SHP77 treated with DMSO at 0.1 percent for 48 hours (cell line): ENCODE measurements at places on chromosomes 1 and 21.

- no peak for DNase-seq
These were observed 74.3 kb downstream of the DDR2 start for GRCh38 chr1:162706606-162707005.

GRCh38 chr1:183279835-183280234 lies 93.8 kb downstream of the LAMC2 start:
- no peak for DNase-seq

- DNase-seq, result no peak
These were observed 205.3 kb downstream of the PBX1 start for GRCh38 chr1:164764333-164764732.

DNA sequence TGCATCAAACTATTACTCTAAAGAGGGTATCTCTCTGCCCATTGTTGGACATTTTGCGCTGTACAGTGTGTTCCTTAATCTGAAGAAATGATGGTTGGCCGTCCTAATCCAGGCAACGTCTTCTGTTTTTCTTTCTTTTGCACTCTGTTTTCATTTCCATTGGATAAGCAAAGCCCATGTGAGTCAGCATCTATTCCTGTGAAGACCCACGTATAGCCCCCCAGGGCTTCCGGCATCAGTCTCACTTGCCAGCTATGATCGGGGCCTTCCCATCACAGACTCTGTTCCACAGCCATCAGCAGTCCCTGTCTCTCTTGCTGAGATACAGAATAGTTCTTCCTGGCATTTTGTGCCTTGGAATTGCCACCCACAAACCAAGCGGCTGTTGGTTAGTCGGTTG lies 29.2 kb upstream of the BRDT start:
- no peak for DNase-seq

GRCh38 chr1:101293461-101294051 lies 56.7 kb downstream of the S1PR1 start:
- no peak for DNase-seq

- no peak for DNase-seq
These were observed 4.7 kb upstream of the CD160 start for GRCh38 chr1:145714524-145715111.

DNA sequence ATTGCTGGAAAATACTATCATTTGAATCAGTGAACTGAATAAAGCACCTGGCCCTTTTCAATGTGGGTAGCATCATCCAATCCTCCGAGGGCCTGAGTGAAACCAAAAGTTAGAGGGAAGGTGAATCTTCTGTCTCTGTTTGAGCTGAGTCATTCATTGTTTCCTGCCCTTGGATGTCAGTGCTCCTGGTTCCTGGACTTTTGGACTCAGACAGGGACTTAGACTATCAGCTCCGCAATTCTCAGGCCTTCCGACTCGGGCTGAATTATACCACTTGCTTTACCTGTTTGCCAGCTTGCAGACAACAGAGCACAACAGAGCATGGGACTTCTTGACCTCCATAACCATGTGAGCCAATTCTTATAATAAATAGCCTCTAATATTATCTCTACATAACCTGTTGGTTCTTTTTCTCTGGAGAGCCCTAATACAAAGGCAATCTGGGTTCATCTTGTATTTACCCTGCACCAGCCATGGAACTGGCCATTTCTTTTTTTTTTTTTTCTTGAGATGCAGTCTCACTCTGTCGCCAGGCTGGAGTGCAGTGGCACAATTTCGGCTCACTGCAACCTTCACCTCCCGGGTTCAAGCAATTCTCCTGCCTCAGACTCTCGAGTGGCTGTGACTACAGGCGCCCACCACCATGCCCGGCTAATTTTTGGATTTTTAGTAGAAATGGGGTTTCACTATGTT lies 19.2 kb upstream of the VASH2 start:
- no peak for DNase-seq

GRCh38 chr21:45318556-45319404 lies 31.1 kb upstream of the POFUT2 start:
- DNase-seq, result no peak

- DNase-seq, result no peak
These were observed 17.8 kb downstream of the OR2B11 start for GRCh38 chr1:247440001-247440620.

- no peak for DNase-seq
These were observed 7.7 kb upstream of the MFSD2A start for GRCh38 chr1:39947260-39947659.

DNA sequence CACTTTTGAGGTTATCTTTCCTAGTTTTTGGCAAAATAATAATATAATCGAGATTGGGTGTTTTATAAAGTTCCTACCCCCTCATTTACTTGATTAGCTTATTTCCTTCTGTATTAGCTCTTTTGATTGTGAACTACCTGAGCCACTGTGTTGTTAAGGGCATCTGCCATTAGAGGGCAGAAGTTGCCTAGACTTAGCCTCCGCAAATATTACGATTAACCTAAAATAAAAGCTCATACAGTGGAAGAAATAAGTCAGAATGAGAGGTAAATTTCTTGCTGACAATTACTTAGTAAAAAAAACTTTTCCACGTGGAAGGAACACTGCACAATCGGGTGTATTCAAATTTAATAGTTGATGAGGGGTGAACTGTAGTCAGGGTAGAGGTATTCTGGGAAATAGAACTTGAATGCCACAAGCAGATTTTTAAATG lies 2.3 kb downstream of the H3-3A start:
- DNase-seq, result peak; percentile 22

- DNase-seq, result no peak
These were observed 7.1 kb upstream of the MTF1 start for GRCh38 chr1:37866491-37866890.

- no peak for DNase-seq
These were observed 27.5 kb downstream of the LRRC71 start for GRCh38 chr1:156947818-156948525.

GRCh38 chr1:119549719-119550132 lies 42.7 kb downstream of the HSD3B1 start:
- DNase-seq, result peak; percentile 51

GRCh38 chr1:27816921-27817630 lies 13.5 kb upstream of the PPP1R8 start:
- no peak for DNase-seq

GRCh38 chr1:206748348-206749030 lies 22.1 kb upstream of the IL19 start:
- no peak for DNase-seq

- DNase-seq, result no peak
These were observed 244.8 kb upstream of the RGS18 start for GRCh38 chr1:191913260-191913977.

GRCh38 chr1:41806472-41807155 lies 112.1 kb downstream of the HIVEP3 start:
- DNase-seq, result no peak

GRCh38 chr1:203127666-203128430 lies at the start of gene ADORA1:
TSS of gene ADORA1 (plus strand) at chr1:203127726. CDS start at chr1:203128842, 1,116 bp downstream.
- no peak for DNase-seq

- DNase-seq, result no peak
These were observed 20.4 kb upstream of the RGS16 start for GRCh38 chr1:182624577-182624976.

GRCh38 chr1:92443893-92444292 lies 42.8 kb downstream of the GFI1 start:
- DNase-seq, result no peak

DNA sequence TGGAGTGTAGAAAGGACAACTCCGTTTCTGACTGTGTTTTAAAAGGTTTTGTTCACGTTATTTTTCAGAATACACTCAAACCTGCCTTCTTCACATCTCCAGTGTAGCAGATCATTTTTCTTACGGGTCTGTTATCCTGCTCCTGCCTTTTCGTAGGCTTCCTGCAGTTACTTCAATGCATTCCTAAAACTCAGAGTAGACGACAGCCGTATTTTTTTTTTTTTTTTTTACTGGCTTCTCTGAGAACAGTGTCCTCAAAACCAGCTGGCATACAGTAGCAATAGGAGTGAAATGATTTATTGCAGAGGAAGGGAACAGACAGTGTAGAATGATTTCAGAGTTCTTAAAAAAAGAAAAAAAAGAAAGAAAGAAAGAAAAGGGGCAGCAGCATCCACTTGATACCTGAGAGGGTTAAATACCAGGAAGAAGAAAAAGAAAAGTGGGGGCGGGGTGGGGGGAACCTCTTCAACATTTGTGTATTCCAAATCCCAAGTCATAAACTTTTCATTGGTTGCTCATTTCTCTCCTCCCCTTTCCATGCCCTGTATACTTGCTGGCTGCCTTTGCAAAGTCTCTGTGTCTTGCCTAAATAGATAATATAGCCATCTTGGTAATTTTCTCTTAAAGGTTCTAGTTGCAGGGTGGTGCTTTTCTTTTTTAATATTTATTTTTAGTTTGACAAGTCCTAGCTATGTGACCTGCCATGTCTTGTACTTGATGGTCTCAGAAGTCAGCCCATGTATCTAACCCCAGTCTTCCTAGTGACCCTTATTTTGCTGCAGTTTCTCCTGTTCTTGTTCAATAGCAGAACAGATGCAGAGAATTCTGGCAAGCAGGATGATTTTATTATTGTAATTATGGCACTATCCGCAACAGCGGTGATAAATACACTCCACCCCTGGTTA lies 2.8 kb downstream of the TGFB2 start:
- no peak for DNase-seq

- DNase-seq, result no peak
These were observed 291.9 kb upstream of the AJAP1 start for GRCh38 chr1:4362314-4363044.

DNA sequence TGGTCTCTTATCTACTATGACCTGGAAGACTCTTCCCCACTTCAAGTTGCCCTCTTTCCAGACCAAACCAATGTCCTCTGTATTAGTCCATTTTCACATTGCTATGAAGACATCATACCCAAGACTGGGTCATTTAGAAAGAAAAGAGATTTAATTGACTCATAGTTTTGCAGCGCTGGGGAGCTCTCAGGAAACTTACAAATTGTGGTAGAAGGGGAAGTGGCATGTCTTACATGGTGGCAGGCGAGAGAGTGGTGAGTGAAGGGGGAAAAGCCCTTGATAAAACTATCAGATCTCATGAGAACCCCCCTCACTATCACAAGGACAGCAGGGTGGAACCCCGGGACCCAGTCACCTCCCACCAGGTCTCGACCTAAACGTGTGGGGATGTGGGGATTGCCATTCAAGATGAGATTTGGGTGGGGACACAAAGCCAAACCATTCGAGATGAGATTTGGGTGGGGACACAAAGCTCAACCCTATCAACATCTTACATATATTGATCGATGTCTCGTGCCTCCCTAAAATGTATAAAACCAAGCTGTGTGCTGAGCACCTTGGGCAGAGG lies 14.2 kb upstream of the AGPAT3 start:
- DNase-seq, result no peak

DNA sequence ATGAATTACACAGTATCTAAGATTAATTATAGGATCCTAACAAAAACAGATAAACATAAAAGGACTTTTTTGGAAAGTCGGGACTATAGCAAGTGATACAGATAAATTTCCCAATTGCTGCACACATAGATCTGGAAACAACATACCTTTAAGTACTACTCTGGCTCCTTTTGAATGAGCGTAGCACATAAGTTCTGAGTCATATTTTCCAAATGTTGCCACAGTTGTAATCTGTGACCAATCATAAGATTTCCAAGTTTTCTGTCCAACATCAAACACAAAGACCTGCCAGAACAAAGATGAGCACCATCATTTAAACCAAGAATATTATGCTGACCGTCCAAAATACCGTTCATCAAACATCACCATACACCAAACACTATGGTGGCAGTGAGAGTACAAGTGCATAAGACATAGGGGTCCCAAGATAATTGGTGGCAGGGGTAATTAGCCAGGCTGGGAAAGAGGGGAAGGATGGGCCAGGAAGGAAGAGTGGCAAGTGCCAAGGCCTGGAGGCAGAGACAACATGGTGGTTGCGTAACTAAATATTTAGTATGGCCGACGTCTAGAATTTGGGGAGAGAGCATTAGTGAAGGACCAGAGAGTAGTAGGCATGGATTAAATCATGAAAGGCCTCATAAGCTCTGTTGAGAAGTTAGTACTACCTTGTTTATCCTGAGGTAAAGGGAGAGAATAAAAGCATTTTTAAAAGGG lies 3.6 kb downstream of the CTBS start:
- no peak for DNase-seq

- DNase-seq, result no peak
These were observed 239.1 kb downstream of the HLX start for GRCh38 chr1:221118176-221118937.

DNA sequence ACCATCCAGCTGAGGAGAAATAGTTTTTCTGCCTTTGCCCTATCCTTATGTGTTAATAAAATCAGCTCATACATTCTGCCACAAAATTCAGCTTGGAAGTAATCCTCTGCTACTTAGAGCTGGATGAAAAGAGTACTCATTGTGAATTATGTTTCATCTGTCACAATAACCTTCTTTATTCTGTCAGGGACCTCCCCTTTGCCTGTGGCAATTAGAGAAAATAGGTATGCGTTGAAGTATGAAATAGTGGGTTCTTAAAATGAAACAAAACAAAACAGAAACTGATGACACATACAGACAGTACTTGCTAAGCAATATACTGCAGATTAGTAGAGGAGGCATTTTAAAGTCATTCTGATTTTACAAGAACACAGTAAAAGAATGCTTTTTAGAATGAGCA lies 578.5 kb downstream of the USP25 start:
- no peak for DNase-seq

DNA sequence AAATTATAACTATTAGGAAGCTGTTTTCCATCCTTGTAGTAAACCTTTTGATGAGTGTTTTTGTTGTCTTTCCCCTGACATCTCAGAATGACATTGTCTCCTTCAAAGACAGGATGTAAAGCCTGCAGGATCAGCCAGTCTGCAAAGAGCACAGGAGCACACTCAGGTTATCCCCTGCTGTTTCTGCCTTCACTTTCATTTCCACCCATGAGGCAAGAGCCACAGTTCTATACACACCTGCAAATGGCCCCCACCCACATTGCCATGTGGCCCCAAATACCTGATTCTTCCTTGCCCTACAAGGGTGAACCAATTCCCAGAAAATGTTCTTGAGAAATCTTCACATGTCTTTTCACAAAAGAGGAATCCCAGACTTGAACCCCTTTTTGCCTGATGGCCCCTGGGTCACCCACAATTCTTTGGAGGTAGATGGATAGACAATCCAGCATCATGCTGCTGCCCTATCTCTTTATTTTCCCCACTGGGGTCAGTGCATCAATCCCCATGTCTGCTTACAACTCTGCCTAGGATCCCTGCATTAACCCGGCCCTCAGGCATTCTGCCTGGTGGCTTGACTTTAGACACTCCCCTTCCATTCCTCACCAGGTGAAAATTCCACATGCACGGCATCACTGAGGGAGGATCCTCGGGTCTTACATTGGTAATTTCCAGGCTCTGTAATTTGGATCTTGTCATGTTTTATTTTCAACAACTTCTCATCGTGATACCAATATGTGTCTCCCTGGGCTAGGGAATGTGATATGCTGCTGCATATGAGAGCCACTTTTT lies 2.6 kb downstream of the FCRL3 start:
- no peak for DNase-seq

- no peak for DNase-seq
These were observed 206.4 kb upstream of the FOXD3 start for GRCh38 chr1:63116016-63116415.

- DNase-seq, result no peak
These were observed 48.3 kb upstream of the CAPZB start for GRCh38 chr1:19533626-19534025.

DNA sequence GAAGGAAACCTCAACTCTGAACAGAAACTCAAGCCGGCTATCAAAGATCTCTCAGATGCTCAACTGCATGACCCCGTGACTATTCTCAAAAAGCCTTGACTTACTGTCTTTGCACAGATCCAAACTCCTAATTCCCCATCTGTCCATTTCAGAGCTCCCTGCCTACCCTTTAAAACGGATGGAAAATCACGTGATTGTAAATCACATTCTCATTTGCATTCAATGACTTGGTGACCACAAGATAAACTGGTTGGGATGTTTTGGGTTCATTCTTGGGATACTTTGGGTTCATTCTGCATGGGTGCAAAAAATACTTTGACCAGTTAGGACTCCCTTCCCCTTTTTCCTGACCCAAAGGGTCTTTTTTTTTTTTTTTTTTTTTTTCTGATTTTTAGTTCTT lies 41.3 kb upstream of the RUNX1 start:
- no peak for DNase-seq
